Activated CD8-positive, alpha-beta T cell treated with anti-CD3 and anti-CD28 coated beads for 36 hours (primary cell): ENCODE measurements at places on chromosomes 5 and 9. TPM values are rescaled to one million over a fixed set of nuclear protein-coding genes. Genes with fewer than 3 reads are reported as not detected.

The ARHGEF28 gene
- total RNA-seq, result 0.05 TPM

The HK3 gene
- not detected for total RNA-seq

The LHX6 gene
- total RNA-seq, result 0.22 TPM

The CNTNAP3 gene
- not detected for total RNA-seq

The MEGF10 gene
- total RNA-seq, result not detected
